Heart left ventricle (tissue), 16 donors: ENCODE measurements at places on chromosomes 13 and 19.

GRCh38 chr19:13505761-13506470 is 363 bp downstream of the CACNA1A start:
- DNase-seq, result no peak

DNA sequence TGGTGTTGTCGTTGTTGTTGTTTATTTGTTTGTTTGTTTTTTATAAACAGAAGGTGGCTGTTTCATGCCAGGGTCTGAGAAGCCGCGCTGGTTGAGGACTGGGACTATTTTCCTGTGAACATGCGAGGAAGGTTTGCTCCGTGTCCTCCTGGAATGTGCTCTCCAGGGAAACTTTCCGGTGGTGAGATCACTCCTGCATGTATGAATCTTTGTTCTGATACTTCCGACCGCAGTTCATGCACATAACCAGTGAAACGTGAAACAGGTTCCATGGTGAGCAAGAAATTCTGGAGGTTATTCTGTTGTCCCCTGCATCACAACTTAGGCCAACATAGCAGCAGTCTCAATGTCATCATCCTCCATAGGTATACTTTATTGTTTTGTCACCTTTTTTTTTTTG is 187.6 kb upstream of the ARGLU1 start:
- DNase-seq, result no peak

GRCh38 chr19:48678201-48678600 is 5.4 kb upstream of the NTN5 start:
- DNase-seq, result no peak

DNA sequence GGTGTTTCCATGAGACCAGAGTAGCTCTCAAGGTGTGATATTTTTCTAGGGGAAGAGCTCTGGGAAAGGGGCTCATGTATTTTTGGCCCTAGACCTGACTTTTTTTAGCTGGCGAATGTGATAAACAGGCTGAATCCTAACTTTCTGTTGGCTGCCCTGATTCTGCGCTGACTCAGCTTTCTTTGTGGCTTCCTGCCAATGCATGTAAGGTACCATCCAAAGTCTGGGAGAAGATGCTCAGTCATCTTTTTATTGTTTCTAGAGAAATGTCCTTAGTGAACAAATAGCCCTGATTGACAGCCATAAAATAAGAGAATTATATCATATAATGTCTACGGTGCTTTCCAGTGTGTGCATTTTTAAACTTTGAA is 113.6 kb upstream of the MBNL2 start:
- DNase-seq, result no peak

DNA sequence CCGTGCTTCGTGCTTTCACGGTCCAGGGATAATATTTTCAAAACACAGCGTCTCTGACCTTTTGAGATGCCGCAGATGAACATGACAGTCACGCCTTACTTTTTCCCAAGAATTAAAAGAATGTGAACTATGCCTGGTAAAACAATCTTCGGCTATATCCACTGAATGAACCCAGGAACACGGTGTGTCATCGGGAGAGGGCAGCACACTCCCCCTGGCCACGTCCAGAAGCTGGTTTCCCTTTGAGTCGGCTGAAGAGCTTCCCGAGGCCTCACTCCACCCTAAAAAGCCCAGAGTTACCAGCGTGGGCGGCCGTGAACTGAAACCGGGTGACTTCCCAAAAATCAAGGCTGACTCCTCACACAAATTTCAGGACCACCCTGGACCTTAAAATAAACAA is 22.9 kb upstream of the SHISA2 start:
- DNase-seq, result no peak

DNA sequence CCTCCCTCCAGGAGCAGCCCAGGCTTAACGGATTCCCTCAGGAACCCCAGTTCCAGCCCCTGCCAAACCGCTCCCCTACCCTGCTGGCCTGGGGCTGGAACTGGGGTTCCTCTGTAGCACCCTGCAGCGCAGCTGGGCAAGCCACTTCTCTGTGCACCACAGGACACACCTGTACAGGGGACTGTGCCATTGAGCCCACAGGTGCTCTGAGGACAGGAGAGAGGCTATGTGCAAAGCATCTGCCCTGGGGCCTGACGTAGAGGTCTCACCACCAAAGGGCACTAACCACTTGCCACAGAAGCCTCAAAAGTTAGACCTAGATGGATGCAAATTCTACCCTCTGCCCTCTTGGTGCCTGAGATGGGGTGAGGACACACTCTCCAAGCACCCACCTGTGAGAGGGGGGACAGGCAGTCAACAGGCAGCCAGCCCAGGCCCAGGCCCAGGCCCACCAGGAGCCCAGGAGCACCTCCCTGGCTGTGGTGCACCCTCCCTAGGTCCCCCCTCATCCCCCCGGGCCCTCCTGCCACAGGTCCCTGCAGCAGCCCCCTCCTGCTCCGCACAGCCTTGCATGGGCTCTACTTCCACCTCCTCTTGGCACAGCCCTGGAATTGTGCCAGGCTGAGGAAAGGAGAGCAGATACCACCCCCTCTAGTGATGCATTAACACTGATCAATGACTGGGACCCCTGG is 27.6 kb upstream of the SLC35E1 start:
- DNase-seq, result no peak

DNA sequence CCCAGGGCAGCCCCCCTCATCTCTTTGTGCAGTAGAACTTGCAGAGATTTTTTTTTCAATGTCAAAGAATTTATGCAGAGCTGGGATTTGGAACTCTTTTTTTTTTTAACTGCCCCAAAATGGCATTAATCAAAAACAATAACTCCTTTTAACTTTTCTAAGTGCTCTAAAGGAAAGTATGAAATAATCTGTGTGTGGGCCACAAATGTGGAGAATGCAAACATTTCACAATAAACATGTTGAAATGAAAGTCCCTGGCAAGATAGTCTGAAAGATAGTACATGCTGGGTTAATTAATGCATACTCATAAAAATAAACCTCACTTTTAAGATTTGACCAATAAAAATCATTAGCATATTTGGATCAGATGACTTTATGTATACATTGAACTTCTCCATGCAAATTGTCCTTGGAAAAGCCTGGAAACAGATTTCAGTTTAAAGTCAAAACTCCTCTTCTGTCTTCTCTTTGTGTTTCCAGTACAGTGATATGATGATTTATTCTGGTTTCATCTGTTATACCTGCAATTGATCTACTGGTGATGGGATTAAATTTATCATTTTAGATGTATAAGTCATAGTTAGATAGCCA is 30.5 kb upstream of the ZNF536 start:
- DNase-seq, result no peak

DNA sequence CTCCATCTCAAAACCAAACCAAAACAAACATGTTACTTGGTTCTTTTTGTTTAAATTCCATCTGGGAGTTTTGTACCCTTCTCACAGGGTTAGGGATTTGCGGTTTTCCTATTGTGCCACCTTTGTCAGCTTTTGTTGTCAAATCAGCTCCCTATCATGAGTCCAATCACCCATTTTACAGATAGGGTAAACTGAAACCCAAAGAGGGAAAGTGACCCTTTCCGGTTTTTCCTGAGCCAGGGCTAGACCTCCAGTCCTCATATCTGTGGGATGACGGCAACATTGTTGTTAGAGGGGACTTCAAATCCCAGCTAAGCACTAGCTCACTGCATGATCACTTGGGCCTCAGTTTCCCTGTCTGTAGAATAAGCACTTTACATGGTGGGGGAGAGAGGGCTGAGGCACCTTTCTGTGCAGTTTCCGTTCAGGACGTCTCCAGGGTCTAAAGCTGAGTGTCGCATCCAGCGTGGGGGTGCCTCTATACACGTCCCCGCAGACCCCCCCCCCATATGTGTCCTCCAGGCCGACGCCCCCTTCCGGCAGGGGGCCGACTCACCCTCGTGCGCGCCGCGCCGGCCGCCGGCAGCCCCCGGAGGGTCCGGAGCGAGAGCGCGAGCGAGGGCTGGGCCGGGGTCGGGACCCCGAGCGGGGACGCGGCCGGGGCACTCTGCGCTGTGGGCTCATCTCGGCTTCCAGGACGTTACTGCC is 3.9 kb downstream of the CCDC194 start:
- DNase-seq, result peak; percentile 66

DNA sequence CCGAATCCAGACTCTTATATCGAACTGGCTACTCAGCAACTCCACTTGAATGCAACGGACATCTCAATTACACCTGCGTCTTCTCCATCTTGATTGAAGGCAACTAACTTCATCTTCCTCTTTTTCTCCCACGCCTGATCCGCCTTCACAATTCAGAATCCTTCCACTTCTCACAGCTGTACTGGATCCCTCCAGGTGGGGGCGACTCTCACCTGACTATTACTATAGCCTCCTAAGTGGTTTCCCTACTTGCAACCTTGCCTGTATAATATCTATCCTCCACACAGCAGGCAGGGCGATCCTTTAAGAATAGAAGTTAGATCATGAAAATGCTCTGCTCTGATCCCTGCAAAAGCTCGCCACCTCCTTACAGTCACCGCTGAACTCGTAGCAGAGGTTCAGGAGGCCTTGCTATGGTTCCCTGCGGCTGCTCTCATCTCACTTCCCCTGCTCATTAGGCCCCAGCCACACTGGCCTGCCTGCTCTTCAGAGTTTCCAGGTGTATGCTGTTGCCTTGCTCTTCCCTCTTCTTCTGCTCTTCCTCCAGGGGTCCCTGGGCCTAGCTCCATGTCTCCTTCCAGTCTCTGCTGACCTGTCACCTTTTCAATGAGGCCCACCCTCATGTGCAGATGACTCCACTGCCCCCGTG is 31.9 kb downstream of the RFXAP start:
- DNase-seq, result no peak
